Breast epithelium (tissue), 4 donors: ENCODE measurements at places on chromosomes 3 and 15.

- no peaks in the 10 kb centered on the region for H3K27me3 ChIP-seq
- H3K36me3 ChIP-seq = no peaks in the 10 kb centered on the region
- no peak for DNase-seq
- H3K4me1 ChIP-seq = no peaks in the 10 kb centered on the region
- no peak overlapping the region for H3K4me3 ChIP-seq
Observed at GRCh38 chr3:161175506-161175905, 45.6 kb upstream of the NMD3 start.

GRCh38 chr15:48823706-48824105 is 12.8 kb upstream of the CEP152 start:
- no peak for DNase-seq
- H3K27me3 ChIP-seq = no peaks in the 10 kb centered on the region
- no peak overlapping the region for H3K27ac ChIP-seq
- H3K4me3 ChIP-seq = no peak overlapping the region
- no peaks in the 10 kb centered on the region for H3K36me3 ChIP-seq

DNA sequence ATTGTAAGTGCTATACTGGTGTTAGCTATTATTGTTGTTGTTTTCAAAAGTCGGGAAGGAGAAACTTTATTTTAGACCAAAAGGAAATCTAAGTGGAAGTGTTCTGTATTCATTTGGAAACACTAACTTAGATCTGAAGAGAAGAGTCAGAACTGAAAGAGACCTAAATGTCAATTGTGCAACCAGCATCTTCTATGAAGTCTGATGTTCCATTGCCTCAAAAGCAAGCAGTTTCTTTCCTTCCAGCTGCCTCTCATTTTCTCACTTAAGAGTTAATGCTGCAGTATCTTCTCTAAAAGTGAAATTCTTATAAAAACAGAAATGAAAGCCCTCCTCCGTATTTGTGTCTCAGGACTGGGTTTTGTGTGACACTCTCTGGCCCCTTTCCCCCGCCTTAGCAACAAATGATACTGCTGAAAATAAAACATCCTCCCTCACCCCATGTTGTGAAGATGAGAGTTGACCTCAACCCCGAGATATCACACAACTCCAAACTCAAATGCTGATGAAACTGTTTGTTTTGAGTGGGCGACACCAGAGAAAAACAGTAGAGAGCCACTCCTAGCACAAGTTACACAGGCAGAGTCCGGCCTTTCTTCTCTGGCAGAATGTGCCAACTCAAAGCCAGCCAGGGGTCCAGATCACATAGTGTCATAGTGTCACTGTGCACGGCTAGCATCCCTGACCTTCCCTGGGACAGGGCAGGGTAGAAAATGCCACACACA is 48.9 kb downstream of the GLDN start:
- H3K27me3 ChIP-seq = no peaks in the 10 kb centered on the region
- no peak for DNase-seq
- no peaks in the 10 kb centered on the region for H3K4me1 ChIP-seq
- no peak overlapping the region for H3K4me3 ChIP-seq

- H3K27me3 ChIP-seq = no peaks in the 10 kb centered on the region
- no peaks in the 10 kb centered on the region for H3K4me1 ChIP-seq
- H3K27ac ChIP-seq = no peak overlapping the region
- H3K36me3 ChIP-seq = no peaks in the 10 kb centered on the region
Observed at GRCh38 chr3:55337641-55338180, 149.4 kb downstream of the WNT5A start.

- H3K4me1 ChIP-seq = no peaks in the 10 kb centered on the region
- DNase-seq = no peak
- H3K27ac ChIP-seq = peak overlapping the region; percentile 78
- H3K4me3 ChIP-seq = peak overlapping the region; percentile 36
- no peaks in the 10 kb centered on the region for H3K27me3 ChIP-seq
Observed at GRCh38 chr3:149224736-149225594, 3.3 kb upstream of the CP start.

DNA sequence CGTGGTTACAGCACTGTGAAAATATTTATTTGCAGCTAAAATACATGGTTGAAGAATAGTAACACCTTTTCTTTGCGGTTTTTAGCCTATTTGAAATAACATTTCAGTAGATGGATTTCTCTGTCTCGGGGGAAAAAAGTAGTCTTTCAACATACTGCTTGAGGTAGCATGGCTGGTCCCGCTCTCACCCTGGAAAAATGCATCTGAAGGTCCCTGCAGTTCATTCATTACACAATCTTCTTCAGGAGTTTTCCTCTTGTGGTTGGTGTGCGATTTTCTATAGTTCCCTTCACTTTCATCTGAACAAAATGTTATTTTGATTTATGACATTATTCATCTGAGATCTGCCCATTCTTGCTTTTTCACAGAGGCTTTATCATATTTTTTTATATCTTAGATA is 75.9 kb downstream of the STRIT1 start:
- no peak overlapping the region for H3K4me3 ChIP-seq
- H3K4me1 ChIP-seq = no peaks in the 10 kb centered on the region
- no peak overlapping the region for H3K27ac ChIP-seq
- no peak for DNase-seq
- H3K27me3 ChIP-seq = no peaks in the 10 kb centered on the region
- no peaks in the 10 kb centered on the region for H3K36me3 ChIP-seq

DNA sequence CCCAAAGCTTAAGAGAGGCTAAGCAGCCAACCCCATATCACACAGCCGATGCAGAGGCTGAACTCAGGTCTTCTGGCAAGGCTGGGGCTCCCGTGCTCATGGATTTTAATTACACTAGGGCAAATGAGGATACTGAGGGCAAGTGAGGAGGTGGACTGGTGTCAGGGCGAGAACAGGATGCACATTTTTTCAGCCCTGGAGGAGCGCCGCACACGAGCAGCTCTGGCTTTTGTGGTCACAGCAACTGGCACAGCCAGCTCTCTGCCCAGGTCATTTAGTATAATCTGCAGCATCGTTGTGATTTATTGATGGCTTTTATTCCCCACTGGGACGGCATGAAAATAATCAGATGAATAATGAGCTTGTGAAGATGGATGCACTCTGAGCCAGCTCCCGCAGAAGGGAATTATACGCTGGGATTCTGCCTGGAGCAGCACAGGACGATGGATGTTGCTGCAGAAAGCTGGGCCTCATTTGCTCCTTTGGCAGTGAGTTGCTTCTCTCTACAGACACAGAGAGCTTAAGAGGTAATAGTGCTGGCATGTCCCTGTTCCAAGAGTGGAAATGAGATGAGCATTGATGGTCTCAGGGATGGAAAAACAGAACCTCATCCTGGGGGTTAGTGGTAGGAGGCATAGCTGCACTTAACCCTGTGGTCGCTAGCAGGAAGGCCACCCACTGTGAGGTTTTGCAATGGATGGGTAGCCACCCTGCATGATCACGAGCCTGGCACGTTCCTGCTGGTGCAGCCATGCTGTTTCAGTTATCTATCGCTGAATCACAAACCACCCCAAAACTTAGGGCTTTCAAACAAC is 135.4 kb downstream of the UACA start:
- no peak for DNase-seq
- no peak overlapping the region for H3K4me3 ChIP-seq
- no peaks in the 10 kb centered on the region for H3K27me3 ChIP-seq
- no peaks in the 10 kb centered on the region for H3K4me1 ChIP-seq
- H3K27ac ChIP-seq = peak overlapping the region; percentile 25

DNA sequence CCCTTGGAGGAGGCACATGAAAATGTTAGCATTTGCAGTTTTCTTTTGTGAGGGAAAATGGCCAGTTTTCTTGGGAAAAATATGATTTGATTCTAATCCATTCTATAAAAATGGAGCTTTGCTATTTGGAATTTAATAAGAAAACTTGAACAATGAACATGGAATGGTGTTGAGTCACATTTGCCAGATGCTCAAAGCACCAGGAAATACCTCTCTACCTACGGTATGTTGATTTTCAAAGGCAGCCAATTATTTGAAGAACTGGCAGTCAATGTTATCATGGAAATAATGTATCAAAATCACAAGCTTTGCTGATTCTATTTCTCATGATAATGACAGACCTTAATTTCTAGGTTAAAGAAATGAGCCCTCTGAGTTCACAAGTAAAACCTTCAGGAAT is 14.9 kb downstream of the NME9 start:
- no peaks in the 10 kb centered on the region for H3K4me1 ChIP-seq
- H3K4me3 ChIP-seq = no peak overlapping the region
- no peak for DNase-seq
- H3K27me3 ChIP-seq = no peaks in the 10 kb centered on the region
- H3K27ac ChIP-seq = no peak overlapping the region

DNA sequence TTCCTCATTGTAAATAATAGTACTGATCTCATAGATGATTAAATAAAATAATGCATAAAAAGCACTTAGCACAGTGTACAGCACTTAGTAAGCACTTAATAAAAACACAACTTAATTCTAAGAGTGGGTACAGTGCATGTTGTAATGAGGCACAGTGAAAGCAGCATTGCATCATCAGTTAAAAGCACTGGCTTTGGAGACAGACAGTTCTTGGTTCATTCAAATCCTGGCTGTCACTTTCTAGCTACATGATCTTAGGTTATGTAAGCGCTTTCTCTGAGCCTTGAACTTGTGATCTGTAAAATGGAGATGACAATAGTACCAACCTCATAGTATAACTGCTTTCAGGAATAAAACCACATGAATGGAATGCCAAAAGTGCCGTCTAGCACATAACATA is 151.5 kb downstream of the DPH6 start:
- H3K27me3 ChIP-seq = no peaks in the 10 kb centered on the region
- H3K4me1 ChIP-seq = no peaks in the 10 kb centered on the region
- H3K27ac ChIP-seq = no peak overlapping the region
- no peak for DNase-seq

DNA sequence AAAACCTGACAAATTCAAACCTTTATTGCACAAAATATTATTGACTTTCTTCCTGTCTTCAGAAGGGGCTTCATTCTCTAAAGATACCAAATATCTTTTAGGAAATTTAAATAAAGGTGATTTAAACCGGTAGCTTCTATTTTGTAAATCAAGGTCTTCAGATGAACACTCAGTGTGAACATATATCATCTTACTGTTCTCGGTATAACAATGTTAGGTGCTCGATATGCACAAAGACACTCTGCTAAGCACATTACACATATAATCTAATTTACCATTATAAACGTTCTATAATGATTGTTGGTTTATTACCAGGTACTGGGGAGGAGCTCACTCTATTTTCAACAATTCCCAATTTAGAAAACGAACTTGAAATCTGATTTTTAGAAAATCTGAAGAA is 225.4 kb upstream of the AZI2 start:
- no peak for DNase-seq
- H3K4me1 ChIP-seq = no peaks in the 10 kb centered on the region
- H3K27me3 ChIP-seq = peaks cover 20% of the 10 kb centered on the region
- no peaks in the 10 kb centered on the region for H3K36me3 ChIP-seq
- no peak overlapping the region for H3K4me3 ChIP-seq

DNA sequence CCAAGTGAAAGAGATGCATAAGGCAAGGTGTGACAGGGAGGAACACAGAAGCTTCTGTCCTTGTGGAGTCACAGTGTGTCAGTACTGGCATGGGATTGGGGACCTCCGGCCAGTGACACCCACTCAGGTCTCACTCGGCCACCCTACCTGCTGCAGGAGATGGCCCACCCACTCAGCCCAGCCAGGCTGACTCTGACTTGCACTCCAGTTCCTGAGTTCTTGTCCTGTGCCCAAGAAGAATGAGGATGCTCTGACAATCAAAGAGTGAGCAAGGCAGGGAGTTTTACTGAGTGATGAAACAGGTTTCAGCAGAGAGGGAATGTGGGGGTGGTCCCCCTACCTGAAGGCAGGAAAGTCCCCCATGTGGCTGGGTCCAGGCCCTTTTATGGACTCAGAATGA is 50.9 kb downstream of the PCNP start:
- no peaks in the 10 kb centered on the region for H3K4me1 ChIP-seq
- DNase-seq = no peak
- no peak overlapping the region for H3K4me3 ChIP-seq
- H3K27ac ChIP-seq = no peak overlapping the region
- no peaks in the 10 kb centered on the region for H3K36me3 ChIP-seq

DNA sequence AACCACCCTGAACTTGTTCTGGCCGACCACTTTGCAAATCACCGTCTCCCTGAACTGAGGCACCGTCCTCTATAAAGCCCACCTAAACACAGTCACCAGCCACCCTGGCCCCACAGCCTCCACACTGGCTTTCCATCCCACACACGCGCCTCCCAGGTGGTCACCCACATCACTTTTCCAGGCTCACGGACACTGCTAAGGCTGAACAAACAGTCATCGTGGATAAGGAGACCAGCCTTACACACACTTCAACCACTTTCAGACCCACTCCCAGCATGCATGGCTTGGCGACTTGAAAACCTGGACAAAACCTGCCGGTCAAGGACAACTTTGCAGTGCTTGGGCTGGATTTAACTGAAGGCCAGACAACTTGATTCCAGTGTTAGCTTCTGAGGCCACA is 8.4 kb downstream of the CHSY1 start:
- H3K36me3 ChIP-seq = no peaks in the 10 kb centered on the region
- peak overlapping the region; percentile 61 for H3K27ac ChIP-seq
- H3K27me3 ChIP-seq = no peaks in the 10 kb centered on the region
- no peak for DNase-seq
- no peak overlapping the region for H3K4me3 ChIP-seq

DNA sequence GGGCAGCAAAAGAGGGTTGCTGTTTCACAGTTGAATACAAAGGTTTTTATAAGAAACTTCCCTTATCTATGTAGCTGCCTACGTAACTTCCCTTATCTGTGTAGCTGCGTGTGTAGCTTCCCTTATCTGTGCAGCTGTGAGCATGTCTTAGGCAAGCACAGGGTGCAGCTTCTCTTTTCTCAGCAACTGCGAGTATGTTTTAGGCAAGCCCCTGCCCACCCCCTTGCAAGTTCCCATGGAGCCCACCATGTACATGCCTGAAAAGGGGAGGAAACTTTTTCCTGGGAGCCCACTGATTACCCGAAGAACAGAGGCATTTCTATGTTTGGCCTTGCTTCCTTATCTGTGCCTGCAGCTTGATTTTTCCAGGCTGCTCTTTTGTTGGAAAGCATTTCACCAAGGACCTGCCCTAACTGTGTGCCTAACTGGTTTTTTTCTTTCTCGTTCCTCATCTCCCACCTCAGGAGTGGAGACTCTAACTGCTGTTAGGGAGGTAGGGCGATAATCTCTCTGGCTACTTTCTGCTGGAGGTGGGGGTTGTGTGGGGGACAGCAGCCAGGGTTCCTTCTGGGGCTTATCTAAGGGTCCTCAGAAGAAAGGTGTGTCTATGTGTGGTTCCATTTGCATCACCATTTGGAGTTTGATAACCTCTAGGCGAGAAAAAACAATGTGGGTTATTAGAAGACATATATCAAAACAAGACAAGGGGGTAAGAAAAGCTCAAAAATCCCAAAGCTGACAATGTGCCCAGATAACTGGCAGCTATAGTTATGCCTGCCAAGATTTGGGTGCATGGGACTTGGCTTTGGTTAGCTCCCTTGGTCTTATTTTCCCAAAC is 26.0 kb downstream of the SORD start:
- H3K4me1 ChIP-seq = no peaks in the 10 kb centered on the region
- no peaks in the 10 kb centered on the region for H3K36me3 ChIP-seq
- H3K4me3 ChIP-seq = no peak overlapping the region
- no peak overlapping the region for H3K27ac ChIP-seq
- no peak for DNase-seq

GRCh38 chr15:22263738-22264137 is 183.4 kb downstream of the OR4M2 start:
- no peak overlapping the region for H3K4me3 ChIP-seq
- H3K27me3 ChIP-seq = no peaks in the 10 kb centered on the region
- H3K4me1 ChIP-seq = no peaks in the 10 kb centered on the region
- no peaks in the 10 kb centered on the region for H3K36me3 ChIP-seq

GRCh38 chr3:149553781-149554451 is 79.4 kb downstream of the TM4SF4 start:
- no peaks in the 10 kb centered on the region for H3K27me3 ChIP-seq
- peaks cover 27% of the 10 kb centered on the region for H3K4me1 ChIP-seq
- H3K36me3 ChIP-seq = no peaks in the 10 kb centered on the region
- H3K4me3 ChIP-seq = peak overlapping the region; percentile 24
- peak overlapping the region; percentile 89 for H3K27ac ChIP-seq
- no peak for DNase-seq
